ENCODE measurements at places on chromosomes 1 and 21.

GRCh38 chr1:7298749-7299151, 472.3 kb upstream of the VAMP3 start:
- DNase-seq, result no peak

DNA sequence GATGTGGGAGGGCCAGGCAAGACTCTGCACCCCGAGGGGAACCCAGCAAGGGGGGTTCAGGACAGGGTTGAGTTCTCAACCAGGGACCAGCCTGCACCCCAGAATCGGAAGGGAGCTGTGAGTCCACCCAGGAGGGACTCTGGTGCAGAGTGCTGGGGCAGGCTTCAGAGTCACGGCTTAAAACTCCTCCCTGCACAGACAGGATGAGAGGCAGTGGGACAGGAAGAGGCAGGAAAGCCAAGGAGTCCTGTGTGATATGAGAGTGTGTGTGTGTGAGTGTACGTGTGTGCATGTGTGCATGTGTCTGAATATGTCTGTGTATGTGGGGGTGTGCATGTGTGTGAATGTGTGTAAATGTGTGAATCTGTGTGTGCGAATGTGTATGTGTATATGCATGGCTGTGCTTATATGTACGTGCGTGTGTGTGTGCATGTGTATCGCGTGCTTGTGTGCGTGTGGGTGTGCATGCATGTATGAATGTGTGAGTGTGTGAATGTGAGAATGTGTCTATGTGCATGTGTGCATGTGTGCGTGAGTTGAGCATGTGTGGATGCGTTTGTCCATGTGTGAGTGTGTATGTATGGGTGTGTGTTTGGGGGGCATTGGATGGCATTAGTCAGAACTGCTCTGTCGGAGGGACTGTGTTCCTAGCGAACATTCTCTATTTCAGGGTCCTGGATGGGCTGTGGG, 52.2 kb downstream of the UMODL1 start:
- DNase-seq, result no peak

DNA sequence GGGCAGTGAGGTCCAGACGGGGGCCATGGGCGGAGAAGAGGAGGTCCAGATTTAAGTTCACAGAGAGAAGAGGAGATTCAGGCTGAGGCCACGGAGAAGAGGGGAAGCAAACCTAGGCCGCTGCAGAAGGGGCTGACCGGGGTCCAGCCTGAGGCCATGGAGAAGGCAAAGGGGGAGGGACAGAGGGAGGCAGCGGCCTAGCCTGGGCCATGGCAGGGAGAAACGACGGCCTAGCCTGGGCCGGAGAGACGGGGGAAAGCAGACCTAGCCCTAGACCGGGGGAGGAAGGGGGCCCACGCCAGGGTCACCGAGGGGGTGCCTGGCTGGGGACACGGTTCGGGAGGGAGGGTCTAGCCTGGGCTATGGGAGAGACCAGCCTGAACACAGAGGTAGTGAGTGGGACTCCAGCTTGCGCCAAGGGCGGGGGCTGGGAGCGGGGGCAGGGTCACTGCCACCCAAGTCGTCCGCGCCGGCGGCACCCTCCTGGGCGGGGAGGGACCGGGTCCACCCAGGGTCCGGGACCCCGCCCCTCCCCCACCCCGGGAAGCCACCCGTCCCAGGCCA, 459 bp downstream of the CAPZB start:
- DNase-seq, result no peak

- DNase-seq, result no peak
These were observed 91.9 kb upstream of the IRF2BP2 start for GRCh38 chr1:234701737-234702341.

- DNase-seq, result no peak
These were observed 33.2 kb downstream of the ZBTB40 start for GRCh38 chr1:22484706-22485345.

- no peak for DNase-seq
These were observed 64.6 kb upstream of the BCAR3 start for GRCh38 chr1:93746021-93746812.

- no peak for DNase-seq
These were observed 33.8 kb upstream of the IL20 start for GRCh38 chr1:206831650-206832049.

- DNase-seq, result peak; percentile 9
These were observed 16.9 kb downstream of the RPTN start for GRCh38 chr1:152141971-152142584.

DNA sequence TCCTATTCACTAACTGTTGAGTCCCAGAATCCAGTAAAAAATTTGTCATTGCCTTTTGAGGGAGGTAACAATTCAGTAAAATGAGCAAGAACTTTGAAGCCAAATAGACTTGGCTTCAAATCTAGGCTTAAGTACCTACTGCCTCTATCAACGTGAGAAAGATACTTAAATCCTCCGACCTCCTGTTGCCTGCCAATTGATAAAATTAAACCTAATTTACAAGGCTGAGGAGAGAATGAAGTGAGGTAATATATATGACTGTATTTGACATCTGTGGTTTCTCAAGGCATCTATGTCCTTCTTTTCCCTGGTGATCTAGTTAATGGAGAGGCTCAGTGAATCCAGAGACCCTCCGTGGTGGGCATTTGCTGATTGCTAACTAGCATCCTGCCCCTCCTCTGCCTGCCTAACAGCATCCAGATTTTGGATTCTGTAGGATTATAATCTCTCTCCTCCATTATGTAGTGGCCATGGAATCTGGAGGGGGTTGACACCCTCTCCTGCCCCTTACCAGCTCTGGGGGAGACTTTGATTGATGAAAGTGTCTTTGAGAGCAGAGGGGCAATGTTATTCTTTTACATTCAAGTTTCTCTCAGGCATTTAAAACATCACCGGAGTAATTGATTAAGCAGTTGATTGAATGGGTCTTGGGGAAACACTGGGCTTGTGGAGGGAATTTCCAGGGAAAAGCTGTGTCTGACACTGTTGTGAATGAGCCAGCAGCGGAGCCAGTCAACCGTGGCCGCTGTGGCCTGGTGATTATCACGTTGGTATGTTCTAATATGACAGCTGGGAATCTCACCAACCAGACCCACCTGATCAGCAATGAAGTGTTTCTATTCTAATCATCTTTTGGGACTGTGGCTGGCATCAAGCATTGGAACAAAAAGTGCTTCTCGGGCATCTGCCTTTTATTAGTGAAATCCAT, 140.7 kb upstream of the FAM78B start:
- no peak for DNase-seq

- DNase-seq, result peak; percentile 2
These were observed 539 bp downstream of the LAMC1 start for GRCh38 chr1:183023601-183024316.

GRCh38 chr1:167093846-167094516, at the start of gene STYXL2:
Gene STYXL2, plus strand, starts transcription at chr1:167094075. Its CDS starts 775 bp downstream, at chr1:167094850.
- no peak for DNase-seq

DNA sequence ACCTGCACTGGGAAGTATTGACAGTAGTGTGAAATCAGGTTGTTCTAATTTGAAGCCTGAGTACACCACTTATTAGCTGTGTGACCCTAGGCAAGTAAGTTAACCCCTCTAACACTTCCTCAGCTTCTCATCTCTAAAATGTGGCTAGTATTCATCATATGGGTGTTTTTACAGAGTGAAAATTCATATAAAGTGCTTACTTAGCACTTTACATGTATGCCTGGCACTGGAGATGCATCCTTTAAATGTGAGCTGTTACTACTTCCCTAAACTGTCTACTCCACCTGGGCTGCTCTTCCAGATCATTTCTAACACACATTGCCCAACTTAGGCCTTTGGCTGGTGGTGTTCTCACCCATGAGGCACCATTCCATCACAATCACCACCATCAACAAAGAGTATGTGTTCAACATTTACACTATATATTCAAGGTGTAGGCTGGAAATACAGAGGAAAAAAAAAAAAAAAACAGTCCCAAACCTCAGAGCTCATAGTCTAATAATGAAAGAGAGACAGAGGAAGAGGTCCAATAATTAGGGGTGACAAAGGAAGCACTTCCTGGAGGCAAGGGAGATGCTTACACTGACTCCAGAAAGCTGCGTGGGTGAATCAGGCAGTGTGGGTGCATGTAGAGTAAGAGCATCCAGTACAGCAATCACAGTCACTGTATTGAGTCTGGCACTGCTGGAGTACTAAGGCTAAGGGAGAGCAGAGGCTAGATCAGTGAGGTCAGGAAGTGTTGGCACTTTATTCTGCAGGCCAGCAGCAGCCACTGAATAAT, 3.6 kb downstream of the STX6 start:
- DNase-seq, result no peak

GRCh38 chr1:160117709-160118183, 2.2 kb downstream of the ATP1A2 start:
- DNase-seq, result peak; percentile 76

GRCh38 chr1:11704691-11705475, 13.4 kb downstream of the DRAXIN start:
- no peak for DNase-seq

DNA sequence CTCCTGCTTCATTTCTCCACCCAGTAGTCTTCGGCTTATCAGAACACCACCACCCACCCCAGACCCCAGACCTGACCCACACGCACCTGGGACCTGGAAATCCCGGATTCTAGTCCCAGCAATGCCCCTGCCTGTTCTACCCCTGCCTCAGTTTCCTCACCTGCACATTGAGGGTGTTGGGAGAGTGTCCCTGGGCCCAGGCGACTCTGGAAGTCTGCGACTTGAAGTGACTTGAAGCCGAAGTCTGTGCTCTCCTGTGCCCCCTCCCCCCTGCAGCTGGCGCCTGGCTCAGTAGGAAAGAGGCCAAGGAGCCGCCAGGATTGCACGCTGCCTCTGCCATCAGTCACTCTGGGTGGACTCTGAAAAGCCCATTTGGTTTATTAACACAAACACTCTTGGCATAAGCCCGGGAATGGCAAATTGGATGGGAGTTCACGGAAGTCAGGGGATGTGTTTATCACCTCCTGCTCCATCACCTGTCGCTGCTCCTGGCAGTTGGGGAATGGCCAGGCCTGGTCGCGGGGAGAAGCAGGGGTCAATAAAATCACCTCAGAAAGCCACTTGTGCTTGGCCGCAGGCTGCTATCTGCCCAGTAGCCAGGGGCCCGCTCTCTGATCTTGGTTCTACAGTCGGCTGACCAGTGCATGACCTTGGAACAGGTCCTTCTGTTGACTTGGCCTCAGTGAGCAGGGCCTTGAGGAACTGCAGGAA, 132.7 kb downstream of the ACTL8 start:
- DNase-seq, result no peak

DNA sequence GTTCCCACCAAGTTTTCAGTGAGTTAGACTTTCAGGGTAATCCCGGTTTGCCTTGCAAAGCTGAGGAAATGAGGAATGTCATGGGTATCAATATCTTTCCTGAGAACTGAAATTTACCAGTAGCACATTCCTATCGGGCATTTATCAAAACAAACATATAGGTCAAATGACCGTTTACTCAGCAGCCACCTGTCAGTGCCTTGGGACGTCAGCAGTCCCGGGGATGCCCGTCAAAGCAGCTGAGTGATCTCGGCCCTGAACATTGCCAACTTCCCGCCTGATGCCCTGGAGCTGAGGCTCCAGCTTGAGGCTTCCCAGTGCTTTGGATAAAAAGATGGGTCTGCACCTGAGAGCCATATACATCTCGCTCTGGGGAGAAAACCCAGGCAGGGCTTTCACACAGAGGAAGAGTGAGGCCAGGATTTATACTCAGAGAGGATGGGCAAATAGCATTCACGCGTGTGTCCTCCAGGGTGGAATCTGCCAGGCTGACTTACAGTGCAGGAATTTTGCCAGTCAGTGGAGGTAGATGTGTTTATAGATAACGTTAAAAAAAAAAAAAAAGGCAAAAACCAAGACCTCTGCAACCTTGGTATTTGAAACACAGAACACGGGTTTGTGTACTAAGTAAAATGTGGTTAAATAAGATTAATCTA, 435.7 kb upstream of the VAMP3 start:
- DNase-seq, result no peak

- DNase-seq, result no peak
These were observed 107.4 kb upstream of the ADAR start for GRCh38 chr1:154715385-154715784.

DNA sequence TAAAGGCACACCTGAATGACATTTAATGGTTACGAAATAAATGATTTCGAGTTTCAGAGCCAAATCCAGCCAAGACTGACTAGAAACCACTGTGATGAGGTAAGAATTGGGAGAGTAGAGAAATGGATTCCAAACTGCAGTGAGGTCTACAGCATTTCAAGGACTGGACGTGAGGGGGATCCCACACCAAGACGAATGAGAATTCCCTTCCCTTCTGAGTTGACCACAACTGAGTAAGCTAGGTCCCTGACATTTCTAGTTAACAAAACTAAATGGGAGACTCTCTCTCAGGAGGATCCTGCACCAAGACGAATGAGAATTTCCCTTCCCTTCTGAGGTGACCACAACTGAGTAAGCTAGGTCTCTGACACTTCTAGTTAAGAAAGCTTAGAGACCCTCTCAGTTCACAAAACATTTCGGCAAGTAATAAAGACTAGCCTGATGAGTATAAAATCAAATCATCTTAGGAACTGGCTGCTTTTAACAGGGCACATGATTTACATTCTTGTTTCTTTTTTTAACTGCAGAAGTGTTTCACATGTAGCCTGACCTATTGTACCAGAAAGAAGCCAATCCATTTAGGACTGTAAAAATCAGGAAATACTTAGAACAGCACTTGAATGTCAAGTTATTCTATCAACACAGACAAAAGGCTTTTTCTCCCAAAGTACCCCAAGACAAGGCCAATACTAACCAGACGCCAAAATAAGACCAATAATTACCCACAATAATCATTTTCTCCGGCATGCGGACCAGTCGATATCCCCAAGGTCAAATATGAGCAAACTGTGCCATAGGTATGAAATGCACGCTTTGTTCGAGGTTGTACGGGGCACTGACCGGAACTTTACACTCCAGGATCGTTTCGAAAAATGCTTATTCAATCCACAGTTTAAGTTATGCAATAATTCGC, 1.4 kb upstream of the SPATA1 start:
- no peak for DNase-seq

DNA sequence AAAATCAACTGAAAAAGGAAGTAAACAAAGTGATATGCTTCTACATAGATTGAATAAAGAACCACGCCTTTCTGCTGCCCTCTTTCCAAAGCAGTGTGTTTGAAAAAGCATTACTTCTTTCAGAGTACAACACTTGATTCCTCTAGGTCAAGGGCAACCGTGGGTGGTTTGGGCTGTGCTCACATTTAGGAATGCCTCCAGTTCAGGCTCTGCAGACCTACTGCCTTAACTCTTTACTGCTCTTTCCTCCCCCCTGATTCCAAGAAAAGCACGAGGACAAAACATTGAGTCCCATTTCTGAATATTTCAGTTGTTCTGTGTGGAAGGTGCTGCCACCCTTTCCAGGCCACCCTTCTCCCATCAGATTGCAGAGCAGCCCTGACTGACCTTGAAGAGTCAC, 45.2 kb downstream of the ADAMTS1 start:
- DNase-seq, result no peak

All from caudate nucleus (tissue), 63 donors.